ENCODE measurements at places on chromosomes 1 and 21.

DNA sequence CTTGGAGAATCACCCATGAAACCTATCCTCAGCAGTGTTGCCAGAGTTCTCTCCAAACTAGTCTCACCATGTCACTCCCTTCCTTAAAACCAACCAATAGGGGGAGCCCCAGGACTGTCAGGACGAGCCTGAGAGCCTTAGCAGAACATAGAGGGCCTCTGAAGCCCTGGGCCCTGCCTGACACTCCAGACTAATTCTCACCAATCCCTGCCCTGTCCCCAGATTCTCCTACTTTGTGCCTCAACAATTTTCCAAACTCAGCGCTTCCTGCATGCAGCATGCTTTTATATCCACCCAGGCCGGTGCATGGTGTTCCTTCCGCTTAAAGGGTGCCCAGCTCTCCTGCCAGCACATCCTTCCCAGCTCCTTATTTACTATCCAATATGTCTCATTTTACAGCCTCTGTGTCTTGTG, 42.7 kb downstream of the HSD3B1 start:
- DNase-seq = no peak

- DNase-seq = no peak
These were observed 893 bp downstream of the RCC2 start for GRCh38 chr1:17438318-17439249.

- no peak for DNase-seq
These were observed 16.9 kb downstream of the STUM start for GRCh38 chr1:226565476-226565875.

- no peak for DNase-seq
These were observed 15.4 kb downstream of the BTG2 start for GRCh38 chr1:203320591-203321272.

DNA sequence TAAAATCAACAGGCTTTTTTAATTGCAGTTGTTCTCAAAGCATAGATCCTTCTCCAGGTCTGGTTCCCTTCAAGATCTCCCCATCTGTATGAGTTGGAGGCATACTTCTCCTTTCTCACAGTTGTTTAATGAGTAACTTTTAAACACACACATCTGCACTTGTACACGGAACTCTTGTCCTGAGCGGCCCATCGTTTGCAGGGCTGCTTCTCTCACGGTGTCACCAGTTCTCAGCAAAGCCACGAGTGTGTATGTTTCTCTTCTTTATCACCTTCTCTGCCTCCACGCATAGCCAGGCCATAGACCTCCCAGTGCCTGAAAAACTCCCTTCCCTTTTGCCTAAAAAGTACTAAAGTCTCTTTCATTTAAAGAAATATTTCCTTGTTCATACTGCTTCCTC, 68.7 kb upstream of the ROR1 start:
- no peak for DNase-seq

DNA sequence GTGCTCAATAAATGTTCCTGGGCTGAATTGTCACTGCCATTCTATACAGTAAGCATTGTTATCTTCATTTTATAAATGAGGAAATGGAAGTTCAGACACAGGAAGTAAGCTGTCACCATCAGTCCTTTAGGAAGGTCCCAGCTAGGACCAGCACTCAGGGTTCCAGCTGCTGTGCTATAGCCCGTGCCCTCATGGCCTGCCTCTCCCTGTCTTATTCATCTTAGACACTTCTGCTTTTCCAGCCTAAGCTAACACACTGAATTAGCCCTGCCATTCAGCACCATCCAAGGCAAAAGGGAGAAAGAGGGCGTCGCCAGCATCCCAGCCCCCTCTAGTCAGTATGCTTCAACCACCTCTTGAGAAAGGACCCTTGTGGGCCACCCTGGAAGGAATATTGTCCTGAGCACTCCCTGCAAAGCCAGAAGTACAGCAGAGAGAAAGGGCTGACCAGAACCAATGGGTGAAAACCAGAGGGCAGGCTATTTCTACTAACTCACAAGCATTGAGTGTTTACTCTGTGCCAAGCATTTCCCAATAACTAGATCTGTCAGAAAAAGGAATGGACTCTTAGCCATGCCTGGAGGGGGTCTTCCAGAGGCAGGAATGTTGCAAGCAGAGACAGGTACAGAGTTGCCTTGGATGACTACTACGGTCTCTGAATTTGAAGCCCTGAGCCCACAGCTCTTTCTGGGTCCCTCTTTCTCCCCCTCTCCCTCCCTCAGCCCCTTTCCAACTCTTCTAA, 77.9 kb upstream of the NFIA start:
- DNase-seq = no peak

DNA sequence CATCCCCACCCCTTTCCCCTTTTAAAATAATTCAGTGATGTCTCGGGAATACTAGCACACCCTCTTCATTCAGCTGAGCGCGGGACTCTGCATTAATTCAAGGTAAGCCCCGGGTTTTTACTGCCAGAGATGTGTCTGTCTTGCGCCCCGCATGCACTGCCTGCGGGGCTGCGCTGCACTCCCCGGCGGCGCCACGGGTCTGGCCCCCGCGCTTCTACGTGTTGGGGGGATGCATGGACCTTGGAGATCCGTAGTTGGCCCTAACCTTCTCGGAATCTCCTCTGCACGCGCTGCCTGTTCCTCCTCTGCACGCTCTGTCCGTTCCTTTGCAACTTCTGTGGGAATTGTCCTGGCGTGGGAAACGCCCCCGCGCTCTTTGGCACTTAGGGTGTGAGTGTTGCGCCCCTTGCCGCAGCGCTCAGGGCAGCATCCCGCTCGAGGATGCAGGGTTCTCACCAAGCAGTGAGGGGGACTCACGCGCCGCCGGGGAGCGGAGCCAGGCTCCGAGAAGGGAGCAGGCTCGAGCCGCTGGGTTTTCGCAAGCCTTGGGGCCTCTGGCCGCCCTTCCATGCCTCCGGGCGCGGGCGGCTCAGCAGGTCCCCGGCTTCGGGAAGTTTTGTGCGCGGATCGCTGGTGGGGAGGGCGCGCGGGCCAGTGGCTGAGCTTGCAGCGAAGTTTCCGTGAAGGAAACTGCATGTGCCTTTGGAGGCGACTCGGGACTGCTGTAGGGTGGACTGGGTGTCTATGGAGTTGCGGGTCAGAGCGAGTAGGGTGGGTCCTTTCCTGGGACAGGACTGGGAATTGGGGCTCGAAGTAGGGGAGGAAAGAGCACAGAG, 165.1 kb upstream of the CACNA1E start:
- DNase-seq = no peak

DNA sequence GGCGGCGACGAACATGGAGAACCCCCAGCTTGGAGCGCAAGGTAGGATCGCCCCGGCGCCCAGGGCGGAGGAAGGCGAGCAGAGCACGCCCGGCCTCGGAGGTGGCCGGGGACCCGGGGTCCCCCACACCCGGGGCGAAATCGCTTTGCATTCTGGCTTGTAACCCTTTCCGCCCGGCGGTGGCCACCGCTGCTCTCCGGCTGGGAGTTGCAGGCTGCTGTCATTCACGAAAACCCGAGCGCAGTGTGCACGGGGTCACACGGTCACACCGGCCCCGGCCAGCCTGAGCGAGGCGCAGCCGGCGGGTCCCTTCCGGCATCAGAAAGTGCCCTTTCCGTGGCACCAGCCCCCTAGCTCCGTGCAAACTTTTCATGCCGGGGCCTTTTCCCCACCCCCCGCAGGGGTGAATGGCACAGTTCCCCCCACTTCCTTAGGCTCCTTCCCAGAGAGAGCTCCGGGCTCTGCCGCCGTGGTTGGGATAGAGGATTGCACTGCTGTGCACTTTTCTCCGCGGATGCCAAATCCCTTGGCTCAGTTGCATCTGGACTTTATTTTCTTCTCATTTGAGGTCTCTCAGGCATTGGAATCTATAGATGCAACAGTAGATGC, 802 bp downstream of the KAZN start:
- DNase-seq = no peak

DNA sequence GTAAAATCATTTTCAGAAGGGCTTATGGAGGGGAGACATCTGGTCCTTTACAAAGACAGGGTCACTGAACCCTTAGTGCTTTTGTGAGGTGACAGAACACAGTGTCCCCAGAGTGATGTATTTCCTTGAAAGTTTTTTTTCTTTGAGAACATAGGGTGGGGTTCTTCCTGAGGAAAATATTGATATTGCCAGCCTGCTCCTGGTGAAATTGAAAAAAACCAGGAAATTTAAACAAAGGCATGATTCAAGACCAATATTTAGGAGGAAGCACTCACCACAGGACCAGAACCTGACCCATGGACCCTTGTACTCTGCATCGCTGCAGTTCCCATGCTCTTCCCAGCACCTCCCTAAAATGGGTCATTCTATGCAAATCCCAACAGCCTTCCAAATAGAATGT, 63.7 kb downstream of the ST6GALNAC3 start:
- no peak for DNase-seq

- DNase-seq = no peak
These were observed 20.6 kb upstream of the ELOA start for GRCh38 chr1:23722652-23723051.

DNA sequence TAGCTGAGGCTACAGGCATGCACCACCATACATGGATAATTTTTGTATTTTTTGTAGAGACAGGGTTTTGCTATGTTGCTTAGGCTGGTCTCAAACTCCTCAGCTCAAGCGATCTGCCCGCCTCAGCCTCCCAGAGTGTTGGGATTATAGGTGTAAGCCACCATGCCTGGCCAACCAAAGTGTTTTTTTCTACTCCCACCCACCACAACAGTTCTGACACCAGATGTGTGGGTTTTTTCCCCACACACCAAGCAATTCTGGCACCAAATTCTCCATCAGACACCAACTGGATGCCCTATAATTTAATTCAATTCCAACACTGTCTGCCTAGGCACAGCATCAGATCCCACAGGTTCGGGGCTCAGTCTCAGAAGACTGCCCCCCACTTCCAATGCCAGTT, 20.6 kb upstream of the KLHDC8A start:
- DNase-seq = no peak

DNA sequence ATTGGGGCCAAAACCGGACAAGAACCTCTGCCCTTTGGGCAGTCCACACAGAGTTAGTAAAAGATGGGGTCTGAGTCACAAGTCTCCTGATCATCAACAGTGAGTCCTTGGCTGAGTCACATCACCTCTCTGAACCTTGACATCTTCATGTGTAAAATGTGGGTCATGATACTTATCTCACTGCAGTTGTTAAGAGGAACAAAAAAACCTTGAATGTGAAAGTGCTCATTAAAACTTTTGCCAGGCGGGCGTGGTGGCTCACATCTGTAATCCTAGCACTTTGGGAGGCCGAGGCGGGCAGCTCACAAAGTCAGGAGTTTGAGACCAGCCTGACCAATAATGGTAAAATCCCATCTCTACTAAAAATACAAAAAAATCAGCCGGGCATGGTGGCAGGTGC, 15.7 kb downstream of the S100A16 start:
- DNase-seq = no peak

GRCh38 chr1:169833179-169833901, 38.6 kb upstream of the METTL18 start:
- no peak for DNase-seq

DNA sequence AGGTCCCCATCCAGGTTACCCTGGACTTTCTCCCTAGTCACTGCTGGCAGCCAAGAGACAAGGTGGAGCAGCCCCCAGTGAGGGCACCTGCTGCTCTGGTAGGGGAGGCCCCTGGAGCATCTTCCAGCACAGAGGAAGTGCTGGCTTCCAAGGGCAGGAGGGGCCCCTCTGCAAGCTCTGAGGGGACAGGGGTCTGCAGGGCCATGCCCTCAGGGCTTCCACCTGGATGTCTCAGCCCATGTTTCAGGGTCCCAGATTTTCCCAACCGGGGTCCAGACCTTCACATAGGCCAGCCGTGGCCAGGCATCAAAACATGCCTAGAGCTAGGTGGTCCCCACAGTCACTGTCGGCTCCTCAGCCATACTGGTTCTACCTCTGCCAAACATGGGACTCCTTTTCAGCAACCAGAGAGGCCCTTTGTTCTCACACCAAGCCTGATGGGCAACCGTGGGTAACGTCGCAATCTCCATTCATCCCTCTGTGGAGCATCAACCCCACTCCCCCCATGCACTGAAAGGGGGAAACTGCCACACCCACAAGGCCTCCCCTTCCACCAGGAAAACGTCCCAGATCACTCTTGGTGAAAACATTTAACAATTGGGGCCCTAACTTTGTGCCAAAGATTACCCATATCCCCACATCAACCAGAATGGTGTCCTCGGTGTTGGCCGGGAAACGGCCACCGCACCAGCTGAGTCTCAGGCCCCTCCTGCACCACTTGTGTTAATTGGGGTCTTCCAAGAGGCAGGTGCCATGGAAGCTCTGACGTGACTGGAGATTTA, 1.9 kb upstream of the COL6A2 start:
- no peak for DNase-seq

DNA sequence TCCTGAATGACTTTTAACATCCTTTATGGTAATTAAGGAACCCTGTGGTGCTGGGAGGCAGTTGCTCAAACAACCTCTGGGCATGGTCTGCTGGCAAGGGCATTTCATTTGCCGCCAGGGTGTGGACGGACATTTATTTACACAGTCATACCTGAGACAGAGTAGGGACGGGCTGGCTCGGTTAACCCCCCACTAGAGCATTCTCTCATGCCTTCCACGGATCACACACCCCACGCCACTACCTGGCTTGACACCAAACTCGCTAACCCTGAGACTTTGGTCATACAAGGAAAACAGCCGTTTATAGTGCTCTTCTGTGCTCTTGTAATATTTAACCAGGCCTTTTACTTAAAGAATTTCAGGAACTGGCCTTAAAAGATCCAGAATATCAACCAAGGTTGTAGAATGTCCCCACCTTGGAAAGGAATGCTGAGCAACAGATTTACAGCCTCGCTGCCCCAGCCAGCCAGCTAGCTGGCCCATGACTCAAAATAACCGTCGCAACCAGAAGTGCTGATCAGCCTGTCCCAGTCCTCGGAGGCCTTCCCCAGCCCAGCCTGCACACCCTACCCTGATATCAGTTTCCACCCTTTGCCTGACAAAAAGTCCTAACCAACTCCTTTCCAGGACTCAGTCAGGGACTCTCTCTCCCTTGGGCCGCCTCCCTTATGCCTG, 6.5 kb upstream of the PDXK start:
- DNase-seq = no peak

GRCh38 chr1:232508130-232508701, 121.7 kb downstream of the SIPA1L2 start:
- no peak for DNase-seq

DNA sequence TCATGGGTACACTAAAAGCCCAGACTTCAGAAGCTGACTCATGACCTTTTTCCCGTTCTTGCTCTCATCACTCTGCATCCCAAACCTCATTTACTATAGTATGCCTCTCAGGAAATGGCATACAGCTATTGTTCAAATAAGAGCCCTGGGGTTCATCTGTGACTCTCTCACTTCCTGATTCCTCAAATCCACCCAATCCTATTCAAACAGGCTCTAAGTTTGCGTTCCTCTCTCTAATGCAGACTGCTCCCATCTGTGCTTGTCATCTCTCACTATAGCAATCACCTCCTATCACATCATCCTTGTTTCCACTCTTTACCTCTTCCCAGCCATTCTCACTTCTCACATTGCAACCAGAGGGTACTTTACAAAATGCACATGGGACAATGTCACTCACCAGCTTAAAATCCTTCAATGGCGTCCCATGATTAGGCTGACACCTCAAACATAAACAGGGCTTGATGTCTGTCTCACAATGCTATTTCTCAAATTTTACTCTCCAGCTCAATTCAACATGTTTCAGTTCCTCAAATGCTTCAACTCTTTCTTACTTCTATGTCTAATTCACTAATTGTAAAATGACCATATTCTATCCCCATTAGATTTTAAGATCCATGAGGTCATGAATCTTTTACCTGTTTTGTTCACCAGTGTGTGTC, 408.4 kb downstream of the NTNG1 start:
- no peak for DNase-seq
